ENCODE measurements at places on chromosomes 12 and 14. TPM values are rescaled to one million over a fixed set of nuclear protein-coding genes. Genes with fewer than 3 reads are reported as not detected.

DNA sequence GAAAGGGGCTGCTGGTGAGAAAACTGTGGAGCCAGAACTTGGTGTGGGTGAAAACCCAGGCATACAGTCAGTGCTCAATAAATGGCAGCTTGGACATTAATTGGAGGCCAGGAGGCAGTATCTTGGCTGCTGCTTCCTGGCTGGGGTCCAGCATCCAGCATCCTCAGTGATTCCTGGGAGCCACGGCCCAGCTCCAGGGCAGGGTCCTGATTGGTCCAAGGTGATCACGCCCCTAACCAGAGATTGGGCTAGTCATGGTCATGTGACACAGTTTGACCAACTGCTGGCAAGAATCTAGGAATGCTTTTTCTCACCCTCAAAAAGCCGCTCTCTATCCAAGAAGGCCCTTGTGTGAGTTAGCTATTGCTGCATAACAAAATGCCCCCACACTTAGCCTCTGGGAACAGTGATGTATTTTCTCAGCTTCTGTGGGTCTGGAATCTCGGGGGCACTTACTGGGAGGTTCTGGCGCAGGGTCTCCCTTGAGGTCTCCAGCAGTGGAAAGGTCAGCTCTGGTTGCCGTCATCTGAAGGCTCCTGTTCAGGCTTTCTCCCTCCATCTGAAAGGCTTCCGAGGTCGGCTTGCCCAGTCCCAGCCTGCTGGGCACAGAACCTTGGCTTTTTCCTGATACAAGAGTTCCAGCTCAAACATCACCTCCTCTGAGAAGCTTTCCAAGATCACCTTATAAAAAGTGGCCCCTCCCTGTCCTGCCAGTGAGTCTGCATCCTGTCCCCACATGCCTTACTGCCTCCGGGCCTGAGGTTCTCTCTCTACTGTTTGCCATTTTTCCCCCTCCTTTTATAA lies 119.2 kb upstream of the NCOR2 start:
- no peak for DNase-seq

- no peak for DNase-seq
Observed at GRCh38 chr12:23631786-23632377, 317.6 kb downstream of the SOX5 start.

DNA sequence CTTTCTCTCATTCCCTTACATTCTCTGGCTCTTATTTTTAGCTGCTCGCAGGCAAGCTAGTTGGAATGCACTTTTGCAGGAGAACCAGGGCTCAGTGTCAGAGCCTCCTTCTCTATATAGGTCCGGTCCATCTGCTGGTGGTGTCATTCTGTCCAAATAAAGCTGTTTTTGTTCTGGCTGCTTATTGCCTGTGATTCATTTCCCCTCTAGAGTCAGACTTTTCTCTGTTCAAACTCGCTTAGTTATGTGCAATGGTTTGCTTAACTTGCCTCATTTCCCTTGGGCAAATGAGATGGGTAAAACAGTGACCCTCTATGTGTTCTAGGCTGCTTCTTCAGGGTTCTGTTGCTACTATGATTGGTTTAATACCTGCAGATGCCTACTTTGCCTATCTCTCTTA lies 2.9 kb downstream of the SMARCD1 start:
- DNase-seq, result no peak

DNA sequence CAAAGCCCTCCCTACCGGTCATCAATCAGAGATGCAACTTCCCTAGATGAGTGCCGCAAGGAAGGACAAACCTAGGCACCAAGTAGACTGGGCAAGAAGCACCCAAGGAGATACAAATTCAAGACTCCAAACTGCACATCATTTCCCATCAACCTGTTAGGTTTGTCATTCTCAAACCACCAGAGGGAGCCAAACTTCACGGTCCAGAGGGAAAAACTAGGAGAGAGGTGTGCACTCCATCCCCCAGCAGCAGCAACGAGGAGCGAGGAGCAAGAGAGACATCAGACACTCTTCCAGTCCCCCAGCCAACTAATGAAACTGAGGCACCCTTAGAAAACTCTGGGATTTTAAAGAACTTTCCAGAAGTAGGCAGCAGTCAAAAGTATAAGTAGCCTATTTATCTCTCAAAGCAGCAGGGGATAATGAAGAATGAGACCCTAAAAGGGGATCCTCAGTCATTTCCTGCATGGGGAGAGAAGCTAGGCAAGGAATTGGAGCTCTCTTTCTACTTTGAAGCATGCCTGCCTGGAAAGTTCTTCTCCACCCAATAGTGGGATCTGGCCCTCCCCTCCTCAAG lies 37.0 kb upstream of the NT5DC3 start:
- DNase-seq, result no peak

DNA sequence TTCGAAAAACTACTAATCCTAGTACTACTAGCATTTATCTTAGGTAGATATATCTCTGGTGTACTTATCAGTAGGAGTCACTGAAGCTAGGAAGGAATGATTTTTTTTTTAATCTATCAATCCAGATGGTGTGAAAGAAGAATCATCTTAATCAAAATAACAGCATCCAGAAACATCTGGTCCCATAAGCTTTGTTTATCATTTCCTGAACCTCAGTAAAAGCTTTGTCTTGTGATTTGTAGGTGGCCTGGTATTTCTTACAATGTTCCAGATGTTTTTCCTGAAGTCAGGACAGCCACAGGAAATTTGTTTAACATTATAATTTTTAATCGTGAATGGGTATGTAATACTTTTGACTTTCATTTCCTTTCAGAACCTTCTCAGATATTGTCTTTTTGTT lies 28.0 kb upstream of the LUM start:
- DNase-seq, result no peak

- no peak for DNase-seq
Observed at GRCh38 chr14:68964300-68965093, 14.6 kb downstream of the ACTN1 start.

DNA sequence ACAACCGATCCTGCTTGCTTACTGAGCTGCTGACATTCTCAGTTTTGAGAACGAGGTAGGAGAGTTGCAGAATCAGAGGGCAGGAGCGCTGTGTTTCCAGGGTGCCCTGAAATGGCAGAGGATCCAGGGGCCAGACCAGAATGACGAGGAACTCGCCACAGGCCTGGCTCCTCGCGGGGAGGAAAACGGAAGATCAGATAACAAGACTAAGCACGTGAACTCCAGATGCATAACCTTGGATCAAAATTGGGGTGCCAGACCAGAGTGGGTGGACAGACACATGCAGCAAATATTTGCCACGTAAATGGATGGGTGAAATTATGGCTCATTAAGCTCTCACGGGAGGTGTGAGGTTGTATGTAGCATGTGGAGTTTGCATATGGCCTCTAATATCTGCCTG lies 46.5 kb downstream of the ELK3 start:
- no peak for DNase-seq

DNA sequence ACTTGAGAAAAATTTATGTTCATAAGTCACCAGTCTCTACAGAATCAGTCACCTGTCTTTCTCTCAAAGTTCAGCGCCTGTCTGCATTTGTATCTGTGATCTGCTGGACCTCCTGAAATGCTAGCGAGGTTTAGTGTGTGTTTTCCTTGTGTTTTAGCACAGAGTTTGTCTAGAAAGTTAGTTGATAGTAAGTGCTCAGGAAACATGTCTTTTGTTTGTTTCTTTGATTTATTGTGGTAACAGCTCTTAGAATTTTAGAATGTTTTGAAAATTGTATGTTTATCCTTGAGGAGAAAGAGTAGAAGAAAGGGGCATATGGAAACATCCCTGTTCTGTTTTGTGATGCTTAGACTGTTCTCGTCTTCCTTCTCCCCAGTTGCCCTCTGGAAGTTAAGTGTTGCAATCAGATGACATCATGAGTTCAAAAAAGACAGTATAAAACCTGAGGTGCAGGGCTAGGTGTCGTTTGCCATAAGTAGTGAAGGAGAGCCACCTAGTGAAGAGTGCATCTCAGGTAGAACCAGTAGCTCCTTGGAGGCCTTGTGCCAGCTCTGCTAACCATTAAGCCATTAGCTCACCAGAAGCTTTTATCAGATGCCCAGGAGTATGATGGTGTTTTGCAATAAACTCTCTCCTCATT lies 44.8 kb downstream of the FBXW8 start:
- DNase-seq, result no peak

- no peak for DNase-seq
Observed at GRCh38 chr12:47383942-47384341, 304.2 kb upstream of the AMIGO2 start.

DNA sequence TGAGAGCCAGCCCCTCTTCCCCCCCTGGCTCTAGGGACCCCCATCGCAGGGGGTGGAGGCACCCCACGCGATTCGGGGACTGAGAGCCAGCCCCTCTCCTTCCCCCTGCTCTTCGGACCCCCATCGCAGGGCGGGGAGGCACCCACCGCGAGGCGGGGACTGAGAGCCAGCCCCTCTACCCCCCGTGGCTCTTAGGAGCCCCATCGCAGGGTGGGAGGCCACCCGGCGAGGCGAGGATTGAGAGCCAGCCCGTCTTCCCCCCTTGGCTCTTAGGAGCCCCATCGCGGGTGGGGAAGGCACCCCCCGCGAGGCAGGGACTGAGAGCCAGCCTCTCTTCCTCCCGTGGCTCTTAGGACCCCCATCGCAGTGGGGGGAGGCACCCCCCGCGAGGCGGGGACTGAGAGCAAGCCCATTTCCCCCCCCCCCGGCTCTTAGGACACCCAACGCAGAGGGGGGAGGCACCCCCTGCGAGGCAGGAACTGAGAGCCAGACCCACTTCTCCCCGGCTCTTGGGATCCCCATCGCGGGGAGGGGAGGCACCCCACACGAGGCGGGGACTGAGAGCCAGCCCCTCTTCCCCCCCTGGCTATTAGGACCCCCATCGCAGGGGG lies 45.6 kb downstream of the DDX11 start:
- no peak for DNase-seq

DNA sequence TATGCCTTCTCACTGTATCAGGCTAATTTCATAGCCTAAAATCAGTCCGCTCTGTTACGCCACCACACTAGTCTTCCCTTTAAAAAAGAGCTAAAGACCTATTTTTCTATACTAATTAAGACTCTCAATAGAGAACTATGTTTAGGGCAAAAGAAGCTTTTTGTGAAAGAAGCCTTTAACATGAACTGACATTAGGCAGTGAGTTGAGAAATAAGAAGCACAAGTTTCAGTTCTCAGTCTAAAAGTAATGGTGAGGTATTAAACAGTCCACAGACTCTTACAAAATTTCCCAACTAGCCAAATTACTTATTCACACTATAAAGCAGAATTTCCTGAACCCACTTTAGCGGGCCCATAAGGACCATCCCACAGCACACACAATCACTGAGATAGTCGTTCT lies 93.7 kb downstream of the SOX5 start:
- DNase-seq, result no peak

GRCh38 chr12:93019212-93019927 lies 90.3 kb upstream of the EEA1 start:
- no peak for DNase-seq

- DNase-seq, result no peak
Observed at GRCh38 chr12:26786865-26787514, 46.0 kb downstream of the ITPR2 start.

DNA sequence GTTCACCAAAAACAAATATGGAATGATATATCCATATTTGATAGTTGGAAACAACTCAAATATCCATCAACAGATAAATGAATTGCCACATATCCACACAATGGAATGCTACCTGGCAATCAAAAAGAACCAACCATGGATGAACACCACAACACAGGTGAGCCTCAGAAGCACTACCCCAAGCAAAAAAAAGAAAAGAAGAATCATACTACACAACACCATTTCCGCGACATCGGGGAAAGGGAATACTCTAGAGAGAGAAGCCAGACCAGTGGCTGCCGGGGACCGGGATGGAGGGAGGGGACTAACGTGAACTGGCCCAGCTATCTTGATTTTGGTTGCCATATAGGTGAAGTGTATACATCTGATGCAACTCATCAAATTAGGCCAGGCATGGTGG lies 41.4 kb downstream of the SCARB1 start:
- DNase-seq, result no peak

DNA sequence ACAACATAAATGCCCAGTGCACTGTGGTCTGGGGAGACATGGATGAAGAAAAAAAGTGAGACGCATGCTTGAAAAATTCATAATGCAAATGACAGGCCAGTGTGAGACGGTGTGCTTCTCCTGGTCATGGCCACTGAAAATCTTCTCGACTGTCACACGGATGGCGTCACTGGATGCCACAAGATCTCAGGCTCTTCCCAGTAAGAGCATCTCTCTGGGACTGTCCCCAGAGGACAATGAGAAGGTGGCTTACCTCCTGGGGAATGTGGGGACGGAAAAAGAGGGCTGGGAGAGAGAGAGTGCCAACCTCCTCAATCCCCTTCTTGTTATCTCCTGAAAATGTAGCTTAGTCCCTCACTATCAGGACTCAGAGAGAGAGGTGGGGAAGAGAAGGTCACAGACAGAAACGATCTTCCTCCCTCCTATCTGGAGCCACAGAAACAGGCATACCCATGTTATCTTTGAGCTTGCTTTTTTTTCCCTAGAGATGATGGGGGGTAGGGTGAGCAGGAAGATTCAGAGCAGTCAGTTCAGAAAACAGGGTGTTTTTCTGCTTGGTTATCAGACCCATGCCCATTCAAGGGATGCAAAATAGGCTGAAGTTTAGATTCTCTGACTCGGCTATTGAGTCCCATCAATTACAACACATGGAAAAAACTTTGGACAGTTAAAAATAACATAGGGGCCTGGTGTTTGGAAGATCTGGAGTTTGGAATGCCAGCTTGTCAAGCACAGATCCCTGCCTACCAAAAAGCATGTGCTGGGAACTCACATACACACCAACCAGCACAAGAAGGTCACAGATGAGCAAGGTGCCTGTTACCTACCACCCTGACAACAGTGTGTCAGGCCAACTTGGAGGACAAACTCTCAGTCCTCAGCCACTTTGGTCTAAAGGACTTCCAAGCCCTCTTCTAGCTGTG lies 24.2 kb downstream of the DPF3 start:
- no peak for DNase-seq

GRCh38 chr12:17296882-17297281 lies 690.9 kb upstream of the LMO3 start:
- DNase-seq, result no peak

DNA sequence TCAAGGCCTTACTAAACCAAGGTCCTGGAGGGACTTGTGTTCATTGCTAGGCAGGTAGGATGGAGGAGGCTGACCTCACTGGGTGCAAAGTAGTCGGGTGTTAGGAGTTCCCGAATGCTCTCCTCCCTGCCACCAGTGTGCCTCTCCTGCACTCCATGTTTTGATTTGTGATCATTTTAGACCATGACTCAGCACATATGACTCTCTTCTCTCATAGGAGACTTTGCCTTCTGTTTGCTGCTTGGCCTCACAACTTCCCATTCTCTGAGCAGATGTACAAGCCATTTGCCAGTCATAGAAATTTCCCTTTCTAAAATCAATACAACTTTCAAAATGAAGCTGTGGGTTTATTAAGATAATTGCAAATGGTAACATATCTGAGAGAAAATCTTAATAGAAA lies 46.6 kb upstream of the LRIG3 start:
- DNase-seq, result no peak

Gene IRAK3
- total RNA-seq, result 5.3 TPM

Gene STAC3
- total RNA-seq, result 1.4 TPM

Gene SLC7A7
- total RNA-seq, result 4.7 TPM

Gene TAS2R46
- total RNA-seq, result 0.27 TPM

All from left ventricle myocardium superior (tissue), 1 donor.